Stimulated activated CD4-positive, alpha-beta T cell treated with anti-CD3 and anti-CD28 coated beads, Interleukin-2, amount 100 ng/mL, for 48 hours (primary cell): ENCODE measurements at places on chromosomes 1 and 21.

GRCh38 chr1:85935234-85935633, 221.3 kb downstream of the COL24A1 start:
- DNase-seq: no peak

DNA sequence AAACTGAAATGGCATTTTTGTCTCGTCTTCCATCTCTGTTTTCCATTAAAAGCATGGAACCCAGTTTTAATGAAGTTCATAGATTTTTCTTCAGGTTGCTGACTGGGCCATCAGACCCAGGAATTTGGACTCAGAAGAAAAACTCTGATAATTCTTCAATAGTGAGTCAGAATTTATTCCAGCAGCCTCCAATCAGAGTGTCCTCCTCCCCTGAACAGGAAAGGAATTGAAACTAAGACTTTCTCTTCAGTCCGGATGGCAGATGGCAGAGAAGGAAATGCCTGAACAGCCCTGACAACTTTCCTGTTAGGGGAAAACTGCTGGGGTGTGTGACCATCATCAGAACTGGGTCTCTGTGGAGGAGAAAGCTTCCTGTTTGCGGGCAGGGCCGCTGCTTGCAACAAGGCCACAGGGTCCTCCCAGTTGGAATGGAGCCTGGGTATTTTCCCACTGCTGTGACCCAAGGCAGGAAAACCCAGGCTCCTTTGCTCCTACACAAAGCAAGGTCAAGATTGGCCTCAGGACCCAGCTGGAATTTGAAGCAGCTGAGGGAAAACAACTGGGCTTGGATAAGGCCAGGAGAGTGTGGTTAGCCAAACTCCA, 20.7 kb downstream of the CD34 start:
- no peak for DNase-seq

- no peak for DNase-seq
Measured at GRCh38 chr1:216562383-216562782, 139.1 kb upstream of the USH2A start.

GRCh38 chr1:191585095-191585494, 573.2 kb upstream of the RGS18 start:
- DNase-seq: no peak

GRCh38 chr1:5576011-5576672, 416.1 kb downstream of the NPHP4 start:
- DNase-seq: no peak

DNA sequence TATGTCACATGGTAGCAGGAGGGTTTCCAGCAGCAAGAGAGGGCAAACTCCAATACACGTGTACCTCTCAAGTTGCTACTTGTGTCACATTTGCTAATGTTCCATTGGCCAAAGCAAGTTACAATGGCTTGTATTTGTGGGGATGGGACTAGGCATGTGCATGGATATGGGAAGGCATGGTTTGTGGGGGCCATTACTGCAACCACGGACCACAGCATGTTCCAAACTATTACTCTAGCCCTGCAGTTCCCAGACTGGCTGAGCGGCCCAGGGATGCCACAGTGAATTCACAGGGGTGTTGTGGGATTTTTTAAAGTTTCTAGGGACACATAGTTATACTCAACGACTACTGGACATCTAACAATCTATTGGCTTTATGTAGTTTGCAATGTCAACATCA, 133.1 kb downstream of the GIPC2 start:
- DNase-seq: no peak

DNA sequence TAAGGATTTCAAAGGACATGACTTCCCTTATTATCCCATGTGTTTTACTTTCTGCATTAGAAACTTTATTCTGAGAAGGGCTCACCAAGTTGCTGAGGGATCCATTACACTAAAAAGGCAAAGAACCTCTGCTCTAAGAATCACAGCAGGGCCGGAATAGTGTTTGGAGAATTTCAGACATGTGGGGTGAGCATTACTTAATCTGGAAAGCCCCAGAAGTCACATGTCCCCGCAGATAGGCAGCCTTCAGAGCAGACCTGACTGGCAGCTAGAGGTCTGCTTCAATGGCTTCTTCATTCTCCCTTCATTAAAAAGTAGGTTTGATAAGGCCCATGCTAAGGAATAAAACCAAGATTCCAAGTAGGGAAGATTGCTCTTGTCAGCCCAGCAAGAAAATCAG, 52.6 kb upstream of the RBM15 start:
- DNase-seq: no peak

DNA sequence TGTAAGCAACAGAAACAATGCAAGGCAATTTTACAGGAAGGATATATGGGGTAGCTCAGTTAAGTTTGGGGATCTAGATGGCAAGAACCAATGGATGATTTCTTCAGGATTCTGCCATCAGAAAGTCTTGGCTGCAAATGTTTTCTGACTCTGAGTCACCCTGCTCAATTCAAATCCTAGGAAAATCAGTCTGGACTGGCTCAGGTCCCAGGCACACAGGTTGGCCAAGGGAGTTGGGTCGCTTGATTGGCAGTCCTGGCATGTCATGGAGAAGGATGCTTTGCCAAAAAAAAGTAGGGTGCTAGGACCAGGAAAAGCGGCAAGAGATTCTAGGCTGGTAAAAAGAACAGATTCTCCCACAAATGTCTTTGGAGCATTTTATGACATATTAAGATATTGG, 28.9 kb upstream of the S1PR1 start:
- DNase-seq: no peak

DNA sequence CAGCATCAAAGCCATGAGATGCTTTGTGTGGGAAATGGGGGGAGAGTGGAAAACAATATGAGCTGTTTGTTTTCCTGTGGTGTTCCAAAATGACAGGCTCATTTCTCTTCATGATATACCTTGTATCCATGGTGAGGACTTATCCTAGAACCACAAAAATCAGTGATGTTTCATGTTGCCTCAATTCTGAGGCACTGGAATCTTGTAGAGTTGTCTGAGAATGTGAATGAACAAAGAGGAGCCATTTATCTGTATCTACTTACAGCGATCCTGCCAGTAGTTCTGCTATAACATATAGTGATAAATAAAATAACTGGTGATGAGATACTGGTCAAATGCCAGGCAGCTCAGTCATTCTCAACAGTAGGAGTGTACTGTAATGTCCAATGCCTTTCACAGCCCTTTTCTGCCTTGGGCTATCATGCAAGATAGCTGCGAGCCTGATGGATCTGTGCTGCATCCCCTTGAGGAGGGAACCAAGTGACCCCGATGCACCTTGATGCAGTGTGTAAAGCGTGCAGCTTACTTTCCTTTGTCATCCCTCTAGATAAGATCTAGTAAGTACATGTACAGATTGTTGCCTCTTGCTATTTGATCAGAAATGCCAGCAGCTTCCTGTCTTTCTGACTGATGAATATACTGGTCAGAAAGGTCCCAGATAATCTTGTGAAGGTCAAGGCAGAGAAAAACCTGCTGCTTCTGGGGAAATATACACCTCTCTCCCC, 52.8 kb downstream of the SLC44A3 start:
- no peak for DNase-seq

GRCh38 chr1:159239551-159240220, 35.0 kb downstream of the ACKR1 start:
- no peak for DNase-seq

GRCh38 chr1:168794057-168794456, 65.1 kb upstream of the DPT start:
- no peak for DNase-seq

- DNase-seq: peak; percentile 57
Measured at GRCh38 chr1:25503551-25504426, 39.6 kb upstream of the LDLRAP1 start.

GRCh38 chr1:5611431-5611830, 380.8 kb downstream of the NPHP4 start:
- DNase-seq: no peak

DNA sequence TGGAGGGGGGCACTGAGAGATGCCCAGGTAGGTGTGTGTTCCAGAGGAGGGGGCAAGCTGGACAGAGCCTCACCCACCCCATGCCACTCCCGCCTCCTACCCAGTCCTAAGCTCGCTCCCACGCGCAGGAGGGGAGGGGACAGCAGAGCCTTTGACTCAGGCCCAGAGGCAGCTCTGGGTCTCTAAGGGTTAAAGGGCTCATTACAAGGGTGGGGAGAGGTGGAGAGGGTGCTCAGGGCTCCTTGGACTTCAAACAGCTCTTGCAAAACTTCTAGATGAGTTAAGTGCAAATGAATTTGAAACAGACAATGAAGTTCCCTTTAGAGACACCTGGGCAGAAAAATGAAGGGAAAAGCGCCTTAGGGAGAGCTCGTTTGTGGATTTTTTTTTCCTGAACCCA, 104.2 kb upstream of the CASZ1 start:
- DNase-seq: no peak

DNA sequence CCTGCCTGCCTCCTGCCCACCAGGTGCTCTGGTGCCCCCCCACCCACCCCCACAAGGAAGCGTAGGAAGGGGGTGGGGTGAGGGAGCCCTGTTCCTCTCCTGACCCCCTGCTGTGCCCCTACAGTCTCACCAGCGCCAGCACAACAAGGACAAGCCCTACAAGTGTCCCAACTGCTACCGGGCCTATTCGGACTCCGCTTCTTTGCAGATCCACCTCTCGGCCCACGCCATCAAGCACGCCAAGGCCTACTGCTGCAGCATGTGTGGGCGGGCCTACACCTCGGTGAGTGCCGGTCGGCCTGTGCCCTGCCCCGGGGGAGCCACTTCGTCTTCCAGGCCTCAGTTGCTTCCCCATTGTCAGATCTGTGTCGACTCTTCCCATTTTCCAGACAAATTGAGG, 25.9 kb downstream of the A3GALT2 start:
- no peak for DNase-seq

DNA sequence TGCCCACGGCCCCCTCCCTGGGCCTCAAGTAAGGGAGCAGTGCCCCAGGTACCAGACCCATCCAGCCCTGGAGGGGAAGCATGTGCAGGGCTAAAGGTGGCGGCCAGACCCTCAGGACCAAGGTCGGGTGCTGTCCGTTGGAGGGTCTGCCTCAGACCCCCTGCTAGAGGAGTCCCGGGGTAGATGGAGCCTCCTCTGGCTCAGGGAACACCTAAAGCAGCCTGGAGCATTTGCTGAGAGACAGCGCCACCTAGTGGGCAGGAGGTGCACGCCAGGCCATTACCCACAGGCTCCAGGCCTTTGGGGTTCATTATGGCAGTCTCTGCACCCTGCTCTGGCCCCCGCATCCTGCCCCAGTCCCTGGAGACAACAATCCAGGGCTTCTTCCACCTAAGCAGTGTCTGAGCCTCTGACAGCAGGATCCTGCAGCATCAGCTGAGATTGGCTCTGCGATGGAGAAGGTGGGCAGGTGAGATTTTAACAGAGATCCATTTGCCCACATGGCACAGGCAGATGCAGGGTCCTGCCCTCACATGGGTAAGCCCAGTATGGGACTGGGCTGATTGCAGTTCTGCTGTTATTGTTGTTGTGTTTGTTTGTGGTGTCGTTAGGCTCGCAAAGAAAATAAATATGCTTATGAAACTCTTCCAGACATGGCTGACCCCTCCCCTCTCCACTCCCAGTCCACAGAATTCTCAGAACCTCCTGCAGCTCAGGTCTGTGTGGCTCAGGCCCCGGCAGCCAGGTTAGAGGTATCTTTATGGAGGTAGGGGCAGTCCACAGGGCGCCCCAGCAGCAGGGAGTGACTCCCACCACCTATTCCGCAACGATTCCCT, 42.4 kb downstream of the CTNNBIP1 start:
- peak; percentile 92 for DNase-seq

DNA sequence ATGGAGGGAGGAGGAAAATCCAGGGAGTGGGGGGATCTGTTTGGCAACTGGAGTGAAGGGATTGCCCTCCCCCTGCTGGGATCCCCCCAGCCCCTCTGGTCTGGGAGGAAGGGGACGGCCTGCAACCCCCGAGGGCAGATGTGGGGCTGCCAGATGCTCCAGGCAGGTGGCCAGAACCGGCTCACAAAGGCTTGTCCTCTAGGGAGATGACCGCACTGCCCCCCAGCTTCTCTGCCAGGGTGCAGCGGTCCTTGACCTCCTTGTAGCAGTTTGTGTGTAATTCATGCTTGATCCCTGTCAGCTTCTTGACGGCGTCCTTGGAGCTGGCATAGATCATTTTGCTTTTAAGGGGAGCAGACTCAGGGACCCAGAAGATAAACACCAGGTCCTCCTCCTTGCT, 69.2 kb downstream of the ROR1 start:
- no peak for DNase-seq

DNA sequence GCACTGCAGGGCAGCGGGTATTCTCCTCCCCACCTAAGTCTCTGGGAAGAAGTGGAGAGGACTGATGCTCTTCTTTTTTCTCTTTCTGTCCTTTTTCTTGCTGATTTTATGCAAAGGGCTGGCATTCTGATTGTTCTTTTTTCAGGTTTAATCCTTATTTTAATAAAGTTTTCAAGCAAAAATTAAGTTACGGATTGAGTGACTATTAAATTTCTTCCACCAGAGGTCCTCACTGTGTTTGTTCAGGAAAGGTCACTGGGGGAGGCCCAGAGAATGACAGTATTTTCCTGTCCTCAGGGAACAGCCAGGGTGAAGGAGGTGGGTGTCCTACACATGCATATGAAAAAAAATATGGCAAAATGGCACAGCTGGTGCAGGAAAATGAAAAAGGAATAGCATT, 4.4 kb upstream of the ELF3 start:
- no peak for DNase-seq

- DNase-seq: no peak
Measured at GRCh38 chr1:93597709-93598108, 83.9 kb downstream of the BCAR3 start.

DNA sequence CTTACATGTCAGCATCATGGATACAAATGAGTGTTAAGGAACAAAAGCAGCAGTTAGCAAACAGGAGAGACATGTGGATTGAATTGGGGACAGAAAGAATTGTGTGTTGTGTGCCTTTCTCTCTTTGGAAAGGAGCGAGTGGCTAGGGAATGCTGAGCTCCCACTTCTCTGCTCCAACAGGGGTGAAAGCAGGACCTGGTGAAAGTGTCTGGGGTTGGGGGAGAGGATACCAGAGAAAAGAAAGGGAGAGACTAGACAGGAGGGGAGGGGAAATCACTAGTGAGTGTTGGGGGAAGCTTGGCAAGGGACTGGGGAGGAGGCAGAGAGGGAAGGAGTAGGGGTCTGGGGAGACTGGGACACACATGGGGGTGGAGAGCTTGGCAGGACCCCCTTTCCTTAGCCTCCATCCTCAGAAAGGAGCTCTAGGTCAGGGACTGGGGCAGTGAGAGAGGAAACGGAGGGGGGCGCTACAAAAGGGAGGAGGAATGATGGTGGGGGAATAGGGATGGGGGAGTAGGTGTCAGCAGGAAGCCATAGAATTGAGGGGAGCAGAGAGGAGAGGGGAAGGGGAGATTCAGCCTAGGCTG, 2.2 kb downstream of the KIRREL1 start:
- DNase-seq: no peak

- no peak for DNase-seq
Measured at GRCh38 chr1:166272851-166273250, 106.0 kb upstream of the FAM78B start.

DNA sequence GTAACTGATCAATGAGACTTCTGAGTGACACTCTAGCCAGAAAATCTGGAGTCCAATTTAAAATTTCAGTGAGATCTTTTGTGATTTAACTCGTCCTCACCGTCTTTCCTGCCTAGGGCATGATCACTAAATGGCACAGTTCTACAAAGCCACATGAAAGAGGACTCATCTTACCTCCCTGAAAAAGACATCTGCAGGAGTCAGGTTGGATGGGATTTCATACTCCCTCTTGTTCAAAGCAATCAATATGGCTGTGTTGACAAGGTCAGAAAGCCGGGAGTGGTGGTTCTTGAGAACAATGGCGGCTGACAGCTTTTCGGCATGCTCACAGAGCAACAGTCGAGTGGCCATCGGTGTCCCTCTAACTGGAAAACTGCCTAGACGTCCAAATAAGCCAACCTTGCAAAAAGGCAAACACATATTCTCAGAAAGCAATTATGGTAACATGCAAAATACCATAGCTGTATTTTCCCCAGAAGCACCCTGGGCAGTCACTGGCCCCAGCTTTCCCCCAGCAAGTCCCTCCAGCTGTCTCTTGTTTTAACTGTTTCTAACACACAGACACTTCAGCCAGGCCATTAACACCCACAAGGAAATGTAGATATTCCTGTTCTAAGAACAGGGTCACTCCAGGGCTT, 36.6 kb upstream of the ACTA1 start:
- DNase-seq: no peak
